ENCODE measurements at places on chromosomes 16 and 17.

DNA sequence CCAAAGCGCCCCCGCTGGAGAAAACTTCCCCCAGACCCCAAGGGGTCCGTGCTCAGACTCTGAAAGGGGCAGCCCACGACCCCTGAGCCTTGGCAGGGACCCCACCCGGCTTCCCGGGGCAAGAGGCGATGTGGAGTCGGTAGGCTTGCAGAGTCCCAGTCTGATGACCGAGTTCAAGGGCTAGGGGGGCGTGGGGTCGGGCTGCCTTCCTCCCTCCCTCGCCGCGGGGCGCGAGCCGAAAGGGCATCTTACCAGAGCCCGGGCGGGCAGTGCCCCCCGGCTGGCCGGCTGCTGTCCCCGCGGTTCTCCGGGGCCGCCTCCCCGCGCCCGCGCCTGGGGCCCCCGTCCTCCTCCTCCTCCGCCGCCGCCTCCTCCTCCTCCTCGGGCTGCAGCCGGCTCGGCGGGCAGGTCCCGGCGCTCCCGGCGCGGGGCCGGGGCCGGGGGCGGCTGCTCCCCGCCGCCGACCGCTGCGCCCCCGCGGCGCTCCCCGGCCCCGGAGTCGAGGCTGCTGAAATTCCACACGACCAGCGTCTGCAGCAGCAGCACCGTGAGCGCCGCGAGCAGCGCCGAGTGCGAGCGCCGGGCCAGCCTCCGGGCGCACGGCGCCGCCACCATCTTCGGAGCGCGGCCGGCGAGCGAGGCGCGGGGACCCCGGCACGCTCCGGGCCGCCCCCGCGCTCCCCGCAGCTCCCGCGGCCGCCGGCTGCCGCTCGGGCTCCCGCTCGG is 415 bp downstream of the XYLT1 start:
- DNase-seq, result no peak

DNA sequence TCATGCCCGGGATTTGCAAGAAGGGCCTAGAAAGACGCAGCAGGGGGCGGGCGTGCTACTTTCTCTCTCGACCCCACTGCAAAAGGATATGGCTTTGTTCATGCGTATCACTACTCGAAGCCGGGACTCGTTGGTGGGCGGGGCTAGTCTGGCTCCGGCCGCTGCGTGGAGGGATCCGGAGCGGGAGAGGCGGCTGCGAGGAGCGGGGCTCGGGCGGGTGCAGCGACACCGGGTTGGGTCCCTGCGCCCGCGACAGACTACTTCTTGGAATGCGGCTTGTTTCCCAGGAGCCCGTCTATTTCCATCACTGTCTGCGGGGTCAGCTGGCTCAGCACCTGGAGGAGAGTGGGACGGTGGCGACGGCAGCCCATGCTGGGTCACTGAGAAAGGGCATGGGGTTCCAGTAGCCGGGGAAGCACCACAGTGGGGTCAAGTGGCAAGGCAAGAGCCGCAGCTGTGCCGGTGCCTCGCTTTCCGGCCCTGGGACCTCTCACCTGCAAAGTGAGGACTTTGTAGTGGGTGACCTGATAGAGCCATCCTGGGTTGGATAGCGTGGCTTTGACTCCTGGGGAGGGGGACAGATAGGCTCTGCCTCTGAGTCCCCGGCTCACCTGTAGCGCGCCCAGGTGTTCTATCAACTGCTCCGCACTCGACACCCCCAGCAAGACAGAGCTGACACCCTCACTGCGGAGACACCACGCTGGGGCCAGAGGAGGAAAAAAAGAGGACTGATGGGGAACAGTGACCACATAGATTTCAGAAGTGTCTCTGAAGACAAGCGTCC is 6.6 kb downstream of the KCNAB3 start:
- peak; percentile 84 for DNase-seq

- no peak for DNase-seq
Measured at GRCh38 chr17:27268394-27269085, 25.4 kb upstream of the WSB1 start.

- no peak for DNase-seq
Measured at GRCh38 chr16:84656649-84657048, 8.3 kb downstream of the KLHL36 start.

DNA sequence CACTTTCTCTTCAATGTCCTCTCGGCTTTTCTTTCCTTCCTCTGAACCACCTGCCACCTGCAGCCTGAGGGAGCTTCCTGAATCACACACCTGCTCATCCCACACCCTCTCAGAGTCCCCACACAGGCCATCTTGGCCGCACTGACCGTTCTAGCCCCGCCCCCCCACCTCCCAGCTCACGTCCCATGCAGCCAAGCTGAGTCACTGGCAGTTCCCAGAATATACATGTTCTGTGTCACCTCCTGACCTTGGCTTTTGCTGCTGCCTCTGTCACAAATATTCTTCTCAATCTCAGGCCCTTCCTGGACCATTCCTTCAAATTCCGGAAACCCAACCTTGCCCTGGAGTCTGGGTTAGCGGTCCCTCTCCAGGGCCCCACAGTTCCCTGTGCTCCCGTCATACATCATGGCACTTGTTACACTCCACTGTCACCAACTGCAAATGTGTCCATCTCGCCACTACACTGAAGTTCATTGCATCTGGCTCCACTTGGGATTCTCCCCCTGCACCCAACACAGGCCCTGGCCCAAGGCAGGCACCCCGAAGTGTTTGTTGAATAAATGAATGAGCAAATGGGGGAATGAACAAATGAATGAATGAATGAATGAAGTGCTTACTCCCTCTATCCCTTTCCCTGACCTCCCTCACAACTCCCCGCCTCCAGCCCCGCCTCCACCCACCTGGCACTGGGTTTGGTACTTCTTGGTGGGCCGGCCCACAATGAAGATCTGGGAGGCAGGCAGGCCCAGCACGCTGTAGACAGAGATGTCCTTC is 12.8 kb downstream of the PIMREG start:
- DNase-seq, result peak; percentile 63

- DNase-seq, result no peak
Measured at GRCh38 chr16:62883509-62883908, 847.3 kb upstream of the CDH8 start.

All from fibroblast of pulmonary artery (primary cell).